B cell (primary cell): ENCODE measurements at places on chromosomes 6 and 20. TPM values are rescaled to one million over a fixed set of nuclear protein-coding genes. Genes with fewer than 3 reads are reported as not detected.

GRCh38 chr6:136051140-136051775 is 198.9 kb downstream of the MTFR2 start:
- H3K36me3 ChIP-seq: no peaks in the 10 kb centered on the region
- H3K27me3 ChIP-seq: no peaks in the 10 kb centered on the region
- no peak for DNase-seq
- no peak overlapping the region for H3K4me3 ChIP-seq

DNA sequence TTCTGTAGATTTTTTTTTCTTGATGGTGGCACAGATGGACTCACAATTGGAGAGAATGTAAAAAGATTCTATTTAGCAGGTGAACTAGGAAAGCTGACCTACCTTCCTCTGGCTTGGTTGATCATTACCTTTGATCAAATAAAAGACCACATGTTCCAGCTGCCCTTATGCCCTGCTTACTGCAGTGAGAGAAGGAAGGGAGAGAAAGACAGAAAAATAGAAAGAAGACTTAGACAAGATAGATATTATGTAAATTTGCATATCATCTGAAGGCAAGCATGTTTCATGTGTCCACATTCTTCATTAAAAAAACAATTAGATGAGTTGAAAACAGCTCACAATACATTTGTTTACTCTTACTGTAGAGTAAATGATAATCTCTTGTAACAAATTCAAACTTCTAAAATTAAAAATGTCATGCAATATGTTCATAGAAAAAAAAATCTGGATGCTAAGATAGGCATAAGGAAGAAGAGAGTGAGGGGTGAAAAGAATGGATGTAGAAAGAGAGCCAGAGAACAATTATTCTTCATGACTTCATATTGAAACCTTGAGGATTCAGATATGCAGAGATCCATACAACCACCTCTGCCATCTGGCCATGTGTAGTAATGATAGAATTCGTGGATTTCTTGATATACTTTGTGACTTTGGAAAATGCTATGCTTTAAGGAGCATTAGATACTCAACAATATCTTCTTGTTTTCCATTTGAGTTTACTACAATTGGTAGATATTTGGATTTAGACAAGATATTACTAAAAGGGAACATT is 71.7 kb downstream of the RFX6 start:
- DNase-seq: no peak
- H3K36me3 ChIP-seq: no peaks in the 10 kb centered on the region
- no peak overlapping the region for H3K4me3 ChIP-seq
- H3K4me1 ChIP-seq: no peaks in the 10 kb centered on the region
- no peaks in the 10 kb centered on the region for H3K27me3 ChIP-seq

GRCh38 chr6:148271711-148272439 is 70.8 kb upstream of the SASH1 start:
- no peaks in the 10 kb centered on the region for H3K4me1 ChIP-seq
- no peak overlapping the region for H3K4me3 ChIP-seq
- no peak for DNase-seq
- H3K36me3 ChIP-seq: no peaks in the 10 kb centered on the region
- H3K27me3 ChIP-seq: no peaks in the 10 kb centered on the region

GRCh38 chr6:115362234-115362633 is 698.5 kb downstream of the FRK start:
- H3K27me3 ChIP-seq: no peaks in the 10 kb centered on the region
- H3K4me1 ChIP-seq: no peaks in the 10 kb centered on the region
- DNase-seq: no peak
- no peaks in the 10 kb centered on the region for H3K36me3 ChIP-seq

DNA sequence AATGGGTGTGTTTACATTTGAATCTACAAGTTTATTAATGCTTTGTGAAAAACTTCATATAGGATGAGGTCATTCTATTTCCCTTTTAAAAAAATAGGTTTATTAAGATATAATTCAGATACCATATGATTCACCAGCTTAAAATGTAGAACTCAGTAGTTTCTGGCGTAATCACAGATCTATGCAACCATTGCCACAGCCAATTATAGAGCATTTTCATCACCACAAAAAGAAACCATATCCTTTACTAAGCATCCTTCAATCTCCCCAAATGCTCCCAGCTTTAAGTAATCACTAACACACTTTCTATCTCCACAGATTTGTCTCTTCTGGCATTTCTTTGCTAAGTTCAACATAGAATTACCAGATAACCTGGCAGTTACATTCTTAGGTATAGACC is 137.2 kb downstream of the PTPRT start:
- no peaks in the 10 kb centered on the region for H3K36me3 ChIP-seq
- H3K27ac ChIP-seq: no peak overlapping the region
- H3K4me3 ChIP-seq: no peak overlapping the region
- no peaks in the 10 kb centered on the region for H3K27me3 ChIP-seq
- no peaks in the 10 kb centered on the region for H3K4me1 ChIP-seq

GRCh38 chr6:166257911-166258318 is 50.3 kb downstream of the PRR18 start:
- H3K4me3 ChIP-seq: no peak overlapping the region
- peaks cover 26% of the 10 kb centered on the region for H3K4me1 ChIP-seq

DNA sequence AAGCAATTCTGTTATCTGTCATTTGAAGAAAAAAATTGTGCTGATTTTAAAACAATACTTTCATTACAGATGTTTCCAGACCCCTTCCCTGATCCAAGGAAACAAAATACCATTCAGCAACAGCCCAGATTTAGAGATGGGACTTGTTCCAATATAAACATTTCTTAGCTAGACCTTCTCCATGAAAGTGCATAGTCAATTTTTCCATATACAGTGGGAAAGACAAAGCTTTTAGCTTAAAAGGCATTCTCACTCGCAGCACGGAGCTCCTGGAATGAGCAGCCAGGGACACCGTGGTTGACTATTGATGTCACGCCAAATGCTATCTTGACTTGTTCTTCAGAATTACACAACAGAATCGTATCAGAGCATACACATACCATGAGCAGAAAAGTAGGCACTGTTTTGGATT is 21.5 kb downstream of the LAMA4 start:
- DNase-seq: no peak
- H3K36me3 ChIP-seq: no peaks in the 10 kb centered on the region
- H3K4me3 ChIP-seq: no peak overlapping the region
- H3K27me3 ChIP-seq: no peaks in the 10 kb centered on the region
- H3K4me1 ChIP-seq: no peaks in the 10 kb centered on the region

DNA sequence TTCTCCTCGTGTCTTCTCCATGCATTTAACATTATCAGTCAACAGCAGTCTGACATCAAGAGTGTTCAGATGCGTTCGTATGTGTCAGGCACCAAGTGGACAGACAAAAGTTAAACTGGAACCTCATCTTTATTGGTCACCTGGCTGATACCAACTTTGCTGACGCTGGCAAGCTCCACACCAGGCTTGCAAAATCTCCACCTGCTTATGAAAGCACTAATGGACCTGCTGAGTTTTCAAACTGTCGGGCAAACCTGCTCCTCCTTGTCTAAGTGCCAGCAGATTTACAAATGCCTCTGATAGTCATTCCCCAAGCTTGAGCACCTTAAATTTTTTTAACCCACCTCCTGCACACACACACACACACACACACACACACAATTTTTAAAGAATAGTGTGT is 27.9 kb upstream of the DSP start:
- H3K36me3 ChIP-seq: no peaks in the 10 kb centered on the region
- DNase-seq: no peak
- no peaks in the 10 kb centered on the region for H3K4me1 ChIP-seq
- no peak overlapping the region for H3K27ac ChIP-seq
- peaks cover 9% of the 10 kb centered on the region for H3K27me3 ChIP-seq

DNA sequence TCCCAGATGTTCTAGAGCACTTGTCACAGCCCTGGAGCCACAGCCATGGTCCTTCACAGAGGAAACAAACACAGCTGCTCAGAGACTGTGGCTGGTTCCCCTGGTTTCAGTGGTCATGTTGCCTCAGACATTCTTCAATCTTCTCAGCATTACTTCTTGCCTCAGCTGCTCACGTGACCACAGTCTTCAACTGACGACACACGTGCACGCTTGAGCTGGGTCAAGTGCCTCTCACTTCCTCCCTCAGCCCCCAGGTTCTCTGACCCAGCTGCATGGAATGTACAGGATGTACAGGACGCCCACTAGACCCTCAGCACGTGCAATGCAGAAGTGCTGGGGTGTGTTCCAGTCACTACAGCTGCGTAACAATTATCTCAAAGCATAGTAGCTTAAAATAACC is 159.8 kb upstream of the GGTLC1 start:
- H3K36me3 ChIP-seq: no peaks in the 10 kb centered on the region
- no peaks in the 10 kb centered on the region for H3K27me3 ChIP-seq
- no peak overlapping the region for H3K4me3 ChIP-seq
- no peaks in the 10 kb centered on the region for H3K4me1 ChIP-seq
- peak; percentile 23 for DNase-seq

DNA sequence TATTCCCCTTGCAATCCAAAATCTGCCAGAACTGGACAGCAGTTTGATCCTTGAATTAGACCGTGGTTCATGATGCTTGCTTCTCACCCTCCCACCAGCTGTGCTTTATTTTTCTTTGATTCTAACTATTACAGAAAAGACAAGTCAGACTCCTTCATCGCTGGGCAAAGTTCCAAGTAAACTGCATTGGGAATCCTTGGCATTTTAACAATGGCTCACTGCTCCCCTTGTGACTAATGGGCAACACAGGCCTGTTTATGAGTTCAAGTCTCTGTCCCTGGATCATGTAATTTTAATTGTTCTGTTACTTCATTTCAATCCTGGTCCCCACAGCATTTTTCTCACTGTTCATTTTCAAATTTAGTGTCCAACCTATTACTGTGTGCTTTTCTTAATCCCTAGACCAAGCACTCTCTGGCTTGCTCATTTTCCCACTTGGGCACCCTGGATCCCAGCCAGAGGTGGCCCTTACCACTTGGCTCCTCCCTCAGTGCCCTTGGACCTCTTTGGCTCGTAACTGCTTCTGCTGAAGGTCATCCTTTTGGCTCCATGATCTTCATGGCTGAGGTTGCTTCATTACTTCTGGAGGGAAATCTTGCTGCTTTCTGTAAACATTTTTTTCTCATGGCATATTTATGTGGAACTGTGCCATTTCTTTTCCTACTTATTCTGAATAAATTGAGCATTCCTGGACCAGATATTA is 32.8 kb downstream of the PSMB9 start:
- no peak overlapping the region for H3K27ac ChIP-seq
- H3K4me3 ChIP-seq: no peak overlapping the region
- peaks cover 2% of the 10 kb centered on the region for H3K36me3 ChIP-seq

DNA sequence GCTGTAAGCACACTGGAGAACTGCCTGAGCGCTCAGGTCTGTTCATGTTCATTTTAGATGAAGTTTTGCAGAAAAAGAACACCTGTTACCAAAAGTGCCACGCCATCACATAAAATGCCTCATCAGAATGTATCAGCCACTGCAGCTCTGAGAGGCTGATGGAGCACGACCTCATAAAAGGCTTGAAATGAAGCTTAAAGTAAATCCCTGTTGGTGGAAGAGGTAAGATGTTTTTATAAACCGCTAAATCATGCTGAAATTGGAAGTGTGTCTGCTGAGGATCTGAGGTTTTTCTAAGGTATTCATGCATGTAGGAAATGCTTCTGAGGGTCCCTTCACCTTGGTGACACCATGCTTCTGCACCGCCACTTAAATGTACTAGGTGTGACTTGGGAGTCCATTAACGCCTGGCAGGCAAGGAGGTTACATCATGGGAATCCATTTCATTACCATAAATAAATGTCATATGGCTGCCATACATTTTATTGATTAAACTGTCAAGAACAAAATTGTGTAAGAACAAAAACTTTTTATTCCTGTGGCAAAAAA is 363.1 kb upstream of the AGPAT4 start:
- no peaks in the 10 kb centered on the region for H3K4me1 ChIP-seq
- no peak for DNase-seq
- H3K4me3 ChIP-seq: no peak overlapping the region

Gene SLC22A16
- not detected in 2 replicates for polyA plus RNA-seq

Gene SPATS1
- polyA plus RNA-seq: not detected in 2 replicates

Gene FAM83C
- polyA plus RNA-seq: not detected in 2 replicates

Gene ADGB
- polyA plus RNA-seq: not detected in 2 replicates

Gene CDC40
- 12.7 and 19.3 TPM in 2 replicates for polyA plus RNA-seq
